ENCODE measurements at places on chromosomes 11 and 22.

- DNase-seq = no peak
These were observed 252.7 kb downstream of the TMEM135 start for GRCh38 chr11:87290304-87290922.

GRCh38 chr11:85276332-85276731 lies 350.8 kb downstream of the DLG2 start:
- DNase-seq = no peak

DNA sequence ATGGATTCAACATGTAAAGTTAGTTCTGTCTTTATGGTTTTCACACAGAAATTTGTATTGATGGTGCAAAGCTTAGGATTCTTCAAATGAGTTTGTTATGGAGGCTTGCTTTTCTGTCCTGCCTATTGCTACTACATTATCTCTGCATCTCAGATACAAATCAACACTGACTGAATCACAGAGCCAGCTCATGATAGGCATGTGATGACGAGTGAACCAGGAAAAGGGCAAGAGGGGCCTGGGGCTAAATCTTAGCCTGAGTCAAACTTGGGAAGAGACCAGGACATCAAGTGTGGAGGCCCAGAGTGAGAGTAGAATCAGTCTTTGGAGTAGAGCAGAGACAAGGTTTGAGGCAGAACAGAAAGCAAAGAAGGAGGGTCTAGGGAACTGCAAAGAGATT lies 107.1 kb upstream of the CD44 start:
- no peak for DNase-seq

DNA sequence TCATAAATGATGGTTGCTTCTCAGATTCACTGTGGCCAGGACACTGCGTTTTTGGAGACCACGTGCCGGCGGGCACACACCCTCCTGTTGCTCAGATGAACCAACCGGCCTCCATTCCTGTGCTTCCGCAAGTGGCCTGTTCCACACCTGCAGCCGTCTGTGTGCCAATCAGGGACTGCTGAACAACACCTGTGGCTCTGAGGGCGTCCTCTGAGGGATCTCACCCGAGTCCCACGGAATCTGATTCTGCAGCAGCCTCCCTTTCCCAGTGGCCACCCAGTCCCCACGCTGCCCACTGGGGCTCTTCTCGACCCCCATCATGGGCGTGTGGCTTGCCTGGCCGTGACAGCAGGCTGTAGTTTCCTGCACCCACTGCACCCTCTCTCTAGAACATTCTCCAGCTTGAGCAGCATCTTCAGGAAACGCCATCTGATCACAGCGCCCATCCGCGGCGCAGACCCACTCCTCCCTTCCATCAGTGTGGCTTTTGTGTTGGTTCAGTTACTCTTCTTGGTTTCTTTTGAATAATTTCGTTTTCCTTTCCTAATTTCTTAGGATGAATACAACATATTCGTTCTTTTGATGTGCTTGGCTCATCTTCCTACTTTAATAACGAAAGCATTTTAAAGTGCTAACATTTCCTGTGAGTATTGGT lies 100.3 kb upstream of the SLC22A12 start:
- DNase-seq = peak; percentile 32

DNA sequence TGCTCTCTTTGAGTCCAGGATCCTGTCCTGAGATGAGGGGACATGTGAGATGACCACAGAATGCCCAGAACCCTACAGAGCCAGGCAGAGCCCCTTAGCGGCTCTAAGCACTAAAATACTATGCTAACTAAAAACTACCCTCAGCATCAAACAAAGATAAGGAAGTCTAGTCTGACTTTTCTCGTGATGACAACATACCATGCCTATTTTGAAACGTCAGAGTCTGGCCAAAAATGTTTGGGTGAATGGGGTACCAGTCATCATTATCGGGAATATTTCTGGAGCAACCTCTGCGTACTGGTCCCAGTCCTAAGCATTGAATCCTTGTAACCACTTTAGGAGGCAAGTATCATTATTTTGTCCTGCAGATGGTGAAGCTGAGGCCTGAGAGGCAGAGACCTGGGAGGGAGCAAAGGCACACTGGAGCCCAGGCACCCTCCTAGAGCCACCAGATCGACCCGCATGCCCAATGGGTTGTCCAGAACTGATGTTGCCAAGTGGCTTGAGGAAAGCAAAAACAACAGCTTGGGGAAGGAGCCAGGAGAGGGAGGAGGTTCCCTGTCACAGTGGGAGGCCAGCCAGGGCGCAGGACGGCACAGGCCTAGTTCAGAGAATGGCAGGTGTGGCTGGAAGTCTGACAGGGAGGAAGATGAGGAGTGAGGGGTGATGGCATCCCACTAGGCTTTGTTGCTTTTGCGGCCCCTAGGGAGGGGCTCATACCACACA lies 7.2 kb upstream of the OSM start:
- DNase-seq = no peak

DNA sequence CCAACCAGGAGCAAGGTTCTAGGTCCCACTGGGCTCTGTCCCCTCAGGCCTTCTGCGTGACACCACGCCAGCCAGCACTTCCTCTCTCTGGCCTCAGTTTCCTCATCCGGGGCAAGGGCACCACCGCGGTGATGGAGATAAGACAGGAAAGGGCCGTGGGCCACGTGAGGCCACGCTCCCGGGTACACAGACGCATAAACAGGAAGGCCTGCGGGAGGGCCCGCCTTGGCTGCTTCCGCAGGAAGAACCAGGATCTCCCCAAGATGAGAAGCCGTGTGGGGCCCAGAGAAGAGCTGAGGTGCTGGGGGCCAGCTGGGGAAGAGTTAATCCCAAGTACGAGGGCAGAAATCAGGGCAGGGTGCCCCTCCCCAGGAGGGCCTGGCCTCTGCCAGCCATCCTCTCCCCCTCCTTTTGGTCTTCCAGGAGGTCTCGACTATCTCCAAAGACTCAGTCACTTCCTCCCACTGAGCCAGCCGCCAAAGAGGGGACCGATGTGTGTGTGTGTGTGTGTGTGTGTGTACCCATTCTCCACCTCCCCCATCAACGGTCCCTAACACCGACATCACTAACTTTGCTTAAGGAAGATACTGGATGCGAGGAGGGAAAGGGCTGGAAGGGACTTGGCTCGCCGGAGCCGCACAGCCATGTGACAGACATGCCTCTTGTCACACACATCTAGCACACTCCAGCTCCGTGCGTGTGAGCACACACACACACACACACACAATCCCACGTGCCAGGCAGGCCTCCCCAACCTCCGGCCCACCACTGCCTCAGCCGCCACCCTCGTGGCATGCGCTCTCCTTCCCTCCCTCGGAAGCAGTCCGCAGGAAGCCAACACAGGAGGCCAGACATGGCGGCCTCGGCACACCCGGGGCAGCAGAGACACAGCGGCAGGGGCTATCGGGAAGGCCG lies 1.4 kb downstream of the MFNG start:
- DNase-seq = peak; percentile 86

- DNase-seq = peak; percentile 63
These were observed 9.0 kb downstream of the PATZ1 start for GRCh38 chr22:31337178-31337577.

DNA sequence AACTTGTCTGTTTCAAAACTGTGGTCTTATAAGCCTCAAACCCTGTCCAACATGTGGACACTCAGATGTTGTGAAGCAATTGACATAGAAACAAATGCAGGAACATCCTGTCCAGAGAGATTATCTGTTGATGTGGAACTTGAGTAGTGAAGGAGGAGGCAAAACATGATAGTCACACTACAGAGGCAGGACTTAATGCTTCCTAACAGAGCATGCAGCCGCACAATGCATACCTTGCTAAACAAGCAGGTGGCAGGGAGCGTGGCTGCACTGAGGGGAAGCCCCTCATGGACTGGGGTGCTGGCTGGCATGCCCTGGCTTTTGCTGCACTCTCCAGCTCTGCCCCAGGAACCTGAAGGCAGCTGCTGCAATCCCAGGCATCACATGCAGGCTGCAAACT lies 5.3 kb downstream of the C22orf39 start:
- DNase-seq = no peak

GRCh38 chr11:124890683-124891372 lies 6.8 kb downstream of the ROBO4 start:
- peak; percentile 21 for DNase-seq

GRCh38 chr11:44571871-44572270 lies 6.4 kb downstream of the CD82 start:
- no peak for DNase-seq

DNA sequence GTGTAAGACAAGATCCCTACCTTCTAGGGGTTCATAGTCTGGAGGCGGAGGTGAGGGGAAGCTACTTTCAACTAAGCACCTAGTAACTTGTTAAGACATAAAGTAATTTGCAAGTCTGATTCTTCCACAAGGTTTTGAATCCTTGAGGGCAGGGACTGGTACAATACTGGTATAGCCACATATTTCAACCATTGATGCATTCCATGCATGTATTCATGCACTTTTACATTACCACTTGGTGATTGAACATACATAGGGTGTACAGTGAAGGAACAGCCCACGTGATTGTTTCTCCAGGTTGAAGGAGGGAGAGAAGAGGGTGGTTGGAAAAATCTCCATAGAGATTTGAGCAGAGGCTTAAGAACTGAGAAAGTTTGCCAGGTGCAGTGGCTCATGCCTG lies 62.0 kb upstream of the PAX6 start:
- no peak for DNase-seq

DNA sequence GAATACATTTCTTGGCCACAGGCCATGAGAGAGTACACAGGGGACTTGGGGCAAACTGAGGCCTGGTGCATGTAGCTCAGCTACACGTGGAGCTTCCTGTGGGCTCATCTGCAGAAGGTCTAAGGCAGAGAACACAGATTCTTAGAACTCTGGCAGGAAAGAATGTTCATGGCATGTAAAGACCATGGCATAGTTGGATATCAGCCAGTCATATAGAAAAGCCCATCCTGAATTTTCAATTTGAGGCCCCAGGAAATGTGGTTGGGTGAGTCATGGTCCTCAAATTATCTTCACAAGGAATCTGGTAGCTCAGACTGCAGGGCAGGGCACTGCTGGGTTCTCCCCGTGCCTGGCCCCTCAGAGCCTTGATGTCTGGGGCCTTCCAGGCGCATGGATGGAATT lies 13.7 kb upstream of the ST3GAL4 start:
- DNase-seq = no peak

DNA sequence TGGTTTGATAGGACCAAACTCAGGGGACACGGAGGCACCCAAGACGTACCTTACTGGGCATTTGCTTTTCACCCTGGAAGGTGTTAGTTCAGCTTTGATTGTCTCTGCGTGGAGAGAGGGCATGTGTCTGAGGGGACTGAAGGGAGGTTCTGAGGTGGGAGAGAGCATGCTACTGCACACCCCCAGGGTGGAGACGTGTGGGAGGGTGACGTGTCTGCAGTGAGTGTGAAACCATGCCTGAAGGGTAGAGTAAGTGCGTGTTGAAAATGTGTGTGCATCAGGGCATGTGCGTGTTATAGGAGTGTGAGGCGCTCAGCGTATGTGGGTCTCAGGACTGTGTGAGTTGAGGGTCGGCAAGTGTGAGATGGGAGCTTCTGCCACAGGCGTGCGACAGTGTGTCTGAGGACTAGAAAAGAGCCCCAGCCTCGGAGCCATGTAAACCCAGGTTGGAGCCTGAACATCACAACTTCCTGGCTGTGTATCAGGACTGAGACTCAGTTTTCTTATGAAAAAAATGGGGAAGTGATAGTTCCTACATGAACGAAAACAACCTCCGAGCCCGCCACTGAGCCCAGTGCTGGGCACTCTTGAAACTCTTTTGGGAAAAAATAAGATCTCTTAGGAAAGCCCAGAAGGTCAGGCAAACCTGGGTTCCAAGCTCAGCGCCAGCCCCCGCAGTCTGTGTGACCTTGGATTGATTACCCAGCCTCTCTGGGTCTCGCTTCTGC lies 11.8 kb upstream of the KCNJ11 start:
- no peak for DNase-seq

DNA sequence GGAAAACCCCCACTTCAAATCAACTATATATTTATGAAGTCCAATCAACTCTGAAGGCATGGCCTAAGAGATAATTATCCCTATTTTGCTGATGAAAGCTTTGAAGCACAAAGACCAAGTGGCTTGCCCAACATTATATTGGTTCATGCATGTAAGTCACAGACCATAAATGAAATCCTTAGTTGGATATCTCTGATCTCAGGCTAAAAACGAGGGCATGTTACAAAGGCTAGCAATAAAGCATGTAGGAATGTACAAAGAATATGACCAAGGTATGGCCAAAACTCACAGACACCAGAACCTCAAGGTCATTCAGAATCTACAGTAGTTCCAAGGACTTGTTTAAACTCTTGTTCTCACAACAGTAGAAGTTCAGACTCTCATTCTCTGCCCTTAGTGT lies 100.2 kb upstream of the SESN3 start:
- DNase-seq = no peak

- no peak for DNase-seq
These were observed 252.8 kb downstream of the JRKL start for GRCh38 chr11:96642583-96642982.

GRCh38 chr11:45647786-45648185 lies 17.6 kb downstream of the CHST1 start:
- no peak for DNase-seq

- DNase-seq = no peak
These were observed 24.6 kb upstream of the FAT3 start for GRCh38 chr11:92199991-92200390.

DNA sequence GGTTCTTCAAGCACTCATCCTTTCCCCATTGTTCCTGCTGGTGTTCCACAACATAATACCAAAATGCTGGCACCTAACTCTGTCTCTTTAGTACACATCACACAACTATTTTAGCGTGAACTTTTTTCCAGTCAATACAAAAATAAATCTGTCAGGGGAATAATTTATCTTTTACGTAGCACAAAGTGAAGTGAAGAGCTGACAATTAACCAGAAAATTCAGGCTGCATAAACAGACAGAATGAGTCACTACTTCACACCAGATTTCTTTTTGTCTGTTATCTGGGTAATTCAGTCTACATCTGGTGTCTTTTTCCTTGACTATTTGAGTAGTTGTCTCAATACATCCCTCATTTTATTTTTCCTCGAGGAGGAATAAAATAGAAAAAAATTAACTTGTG lies 7.9 kb upstream of the ETS1 start:
- no peak for DNase-seq

- DNase-seq = no peak
These were observed 27.9 kb downstream of the ZNRF3 start for GRCh38 chr22:28911304-28911690.

DNA sequence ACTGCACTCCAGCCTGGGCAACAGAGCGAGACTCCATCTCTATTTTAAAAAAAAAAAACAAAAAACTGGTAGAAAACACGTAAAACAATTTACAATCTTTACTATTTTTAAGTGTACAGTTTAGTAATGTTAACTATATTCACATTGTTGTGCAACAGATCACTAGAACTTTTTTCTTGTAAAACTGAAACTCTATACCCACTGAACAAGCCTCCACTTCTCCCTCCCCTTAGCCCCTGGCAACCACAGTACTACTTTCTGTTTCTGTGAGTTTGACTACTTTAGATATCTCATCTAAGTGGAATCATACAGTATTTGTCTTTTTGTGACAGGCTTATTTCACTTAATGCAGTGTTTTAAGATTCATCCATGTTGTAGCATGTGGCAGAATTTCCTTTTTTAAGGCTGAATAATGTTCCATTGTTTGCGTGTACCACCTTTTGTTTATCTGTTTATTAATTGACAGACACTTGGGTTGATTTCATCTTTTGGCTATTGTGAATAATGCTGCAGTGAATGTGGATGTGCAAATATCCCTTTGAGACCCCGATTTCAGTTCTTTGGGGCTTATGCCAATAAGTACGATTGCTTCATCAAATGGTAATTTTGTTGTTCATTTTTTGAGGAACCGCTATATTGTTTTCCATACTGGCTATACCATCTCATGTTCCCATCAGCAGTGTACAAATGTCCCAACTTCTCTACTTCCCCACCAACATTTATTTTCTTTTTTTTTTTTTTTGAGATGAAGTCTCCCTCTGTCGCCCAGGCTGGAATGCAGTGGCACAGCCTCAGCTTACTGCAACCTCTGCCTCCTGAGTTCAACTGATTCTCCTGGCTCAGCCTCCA lies 11.0 kb downstream of the DDB2 start:
- peak; percentile 42 for DNase-seq

Data from stimulated activated CD8-positive, alpha-beta memory T cell treated with anti-CD3 and anti-CD28 coated beads, Interleukin-4, amount 100 ng/mL, for 48 hours (primary cell).